ENCODE measurements at places on chromosomes 11 and 22. TPM values are rescaled to one million over a fixed set of nuclear protein-coding genes. Genes with fewer than 3 reads are reported as not detected.

ATG13 gene
- total RNA-seq = 144 TPM

SLC35F2 gene
- 10.0 TPM for total RNA-seq

DNA sequence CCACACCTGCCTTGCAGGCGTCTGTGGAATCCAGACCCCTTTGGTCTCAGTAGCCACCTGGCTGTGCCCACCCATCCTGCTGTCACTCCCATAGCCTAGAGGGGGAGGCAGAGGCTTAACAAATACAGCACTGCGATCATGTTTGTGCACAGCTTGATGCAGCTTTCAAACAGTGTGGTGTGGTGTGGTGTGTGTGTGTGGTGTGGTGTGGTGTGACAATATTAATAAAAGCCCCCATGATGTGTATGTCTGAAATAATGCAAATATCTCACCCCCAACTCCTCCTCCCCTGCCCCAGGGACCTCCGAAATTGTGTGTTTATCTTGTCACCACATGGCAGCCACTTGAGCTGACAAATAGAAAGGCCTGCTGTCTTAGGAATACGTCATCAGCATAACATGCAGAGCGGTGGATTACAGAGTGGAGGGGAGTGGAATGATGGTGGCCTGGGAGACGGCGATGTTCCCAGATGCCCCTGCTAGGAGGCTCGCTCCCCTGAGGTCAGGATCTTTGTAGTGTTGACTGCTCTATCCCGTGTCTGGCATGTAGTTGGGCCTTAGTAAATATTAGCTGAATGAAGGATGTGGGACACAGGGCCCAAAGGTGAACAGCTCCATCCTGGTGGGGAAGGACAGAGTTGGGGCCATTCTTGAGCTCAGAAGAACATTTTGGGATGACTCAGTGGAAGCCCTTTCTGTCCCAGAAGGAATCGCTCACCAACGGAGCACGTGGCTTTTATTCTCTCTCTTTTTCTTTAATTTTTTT is 2.8 kb downstream of the PDXP start:
- no peak for DNase-seq

GRCh38 chr22:32024796-32025195 is 18.3 kb upstream of the SLC5A1 start:
- no peak for DNase-seq

DNA sequence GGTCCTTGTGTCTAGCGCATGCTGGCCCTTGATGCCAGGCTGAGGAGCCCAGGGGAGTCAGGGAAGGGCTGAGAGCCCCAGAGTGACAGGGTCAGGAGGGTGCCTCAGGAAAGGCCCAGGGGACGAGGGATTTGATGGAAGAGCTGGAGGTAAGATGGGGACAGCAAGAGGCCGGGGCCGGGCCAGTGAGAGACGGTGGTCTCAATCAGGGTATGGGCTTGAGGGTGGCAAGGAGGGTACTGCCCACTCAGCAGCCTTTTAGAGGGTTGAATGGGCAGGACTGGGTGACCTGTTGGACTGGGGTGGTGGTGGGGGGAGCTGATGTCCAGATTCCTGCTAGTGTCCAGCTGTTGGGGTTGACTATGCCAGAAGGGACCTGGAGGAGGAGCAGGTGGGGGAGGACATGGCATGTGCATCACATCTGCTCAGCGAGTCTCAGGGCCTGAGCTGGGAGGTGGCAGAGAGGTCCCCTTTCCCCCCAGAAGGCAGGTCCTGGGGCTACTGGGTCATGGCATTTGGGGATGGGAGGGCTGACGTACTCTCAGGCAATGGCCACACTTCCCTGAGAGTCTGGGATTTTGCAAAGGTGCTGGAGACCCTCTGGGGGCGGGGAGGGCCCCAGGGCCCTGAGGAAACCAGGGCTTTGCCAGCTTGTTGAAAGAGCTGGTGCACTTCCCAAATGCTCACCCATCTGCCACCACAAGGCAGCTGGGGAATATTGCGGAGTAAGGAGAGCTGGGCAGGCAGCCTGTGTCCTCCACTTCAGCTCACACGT is 18.4 kb downstream of the MYO7A start:
- DNase-seq = no peak

DNA sequence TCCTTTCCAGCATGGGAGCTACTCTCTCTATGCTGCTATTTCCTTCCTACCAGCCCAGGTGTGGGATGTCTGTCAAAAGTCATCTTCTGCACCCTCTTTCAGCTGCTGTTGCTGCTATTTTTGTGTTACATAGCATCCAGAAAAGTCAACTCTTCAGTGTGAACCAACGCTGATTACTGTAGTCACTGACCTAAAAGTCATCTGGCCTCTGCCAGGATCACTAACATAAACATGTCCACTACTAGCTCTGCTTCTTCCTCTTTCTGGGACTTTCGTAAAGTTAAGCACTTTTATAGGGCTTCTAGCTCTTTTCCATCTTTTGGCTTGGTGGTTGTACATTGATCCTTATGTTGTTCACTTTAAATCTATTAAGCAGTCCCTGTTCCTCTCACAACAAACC is 90.2 kb upstream of the CARD18 start:
- no peak for DNase-seq

CRYBA4 gene
- not detected for total RNA-seq

EMID1 gene
- total RNA-seq = not detected

DNA sequence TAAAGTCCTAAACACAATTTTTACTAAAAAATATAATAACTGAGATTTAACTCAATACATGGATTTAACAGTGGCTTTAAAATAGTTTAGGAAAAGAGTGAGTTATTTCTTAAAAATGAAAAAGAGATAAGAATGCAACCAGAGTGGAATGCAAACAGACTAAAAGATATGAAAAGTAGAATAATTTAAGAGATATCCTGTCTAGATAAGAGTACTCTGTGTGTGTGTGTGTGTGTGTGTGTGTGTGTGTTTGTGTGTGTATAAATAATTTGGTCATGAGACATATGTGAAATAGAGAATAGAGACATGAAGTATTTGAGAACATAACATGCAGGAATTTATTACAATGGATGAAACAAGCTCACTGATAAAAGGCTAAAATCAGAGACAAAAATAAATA is 986.9 kb upstream of the CHORDC1 start:
- no peak for DNase-seq

BEST1 gene
- 8.0 TPM for total RNA-seq

OR51A4 gene
- not detected for total RNA-seq

- DNase-seq = peak; percentile 76
These were observed 36.3 kb upstream of the LRRC10B start for GRCh38 chr11:61472282-61472681.

TMPRSS13 gene
- not detected for total RNA-seq
